ENCODE measurements at places on chromosomes 1 and 21.

DNA sequence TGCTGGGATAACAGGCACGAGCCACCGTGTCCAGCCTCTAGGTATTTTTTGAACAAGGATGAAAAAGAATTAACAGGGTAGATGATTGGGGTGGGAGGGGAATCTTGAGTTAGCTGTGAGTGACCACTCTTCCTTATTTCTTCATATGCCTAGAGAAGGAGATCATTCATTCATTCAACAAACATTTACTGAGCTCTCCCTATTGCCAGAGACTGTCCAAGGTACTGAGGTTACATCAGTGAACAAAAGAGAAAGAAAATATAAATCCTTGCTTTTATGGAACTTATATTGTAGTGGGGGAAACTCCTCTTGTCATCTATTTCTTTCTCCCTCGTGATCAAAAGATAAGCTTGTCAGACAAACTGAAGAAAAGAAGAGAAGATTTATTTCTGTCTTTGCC is 62.9 kb downstream of the S1PR1 start:
- no peak for DNase-seq

- no peak for DNase-seq
These were observed 12.6 kb downstream of the NCMAP start for GRCh38 chr1:24568475-24568874.

GRCh38 chr1:1374589-1374928 is 448 bp downstream of the AURKAIP1 start:
- DNase-seq = no peak

DNA sequence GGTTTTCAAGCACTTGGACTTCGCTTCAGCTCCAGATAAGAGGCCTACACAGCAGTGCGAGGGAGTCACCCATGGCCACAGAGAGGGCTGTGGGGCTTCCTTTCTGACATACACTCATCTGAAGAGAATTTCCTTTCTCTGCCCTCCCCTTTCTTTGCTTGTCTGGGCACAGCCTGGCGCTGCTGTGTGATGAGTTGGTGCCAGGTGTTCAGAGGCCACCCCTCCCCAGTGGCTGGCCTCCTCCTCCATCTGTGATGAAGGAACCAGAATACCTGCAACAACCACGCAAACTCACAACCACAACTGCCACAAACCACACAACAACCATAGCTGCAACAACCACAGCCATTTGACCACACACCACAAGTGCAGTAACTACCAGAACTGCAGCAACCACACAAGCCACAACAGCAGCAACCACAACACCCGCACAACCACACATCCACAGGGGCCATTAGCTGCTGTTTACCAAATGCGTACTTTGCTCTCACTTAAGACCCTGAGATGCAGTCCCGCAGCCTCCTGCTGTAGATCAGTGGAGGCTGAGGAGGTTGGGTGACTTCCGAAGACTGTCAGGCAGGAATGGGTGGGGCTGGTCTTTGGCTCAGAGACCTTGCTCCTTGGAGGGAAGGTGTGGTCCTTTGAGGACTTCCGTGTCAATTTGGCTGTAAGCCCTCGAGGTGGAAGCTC is 71.1 kb downstream of the IER5 start:
- no peak for DNase-seq

- DNase-seq = no peak
These were observed 94.4 kb downstream of the SLC45A1 start for GRCh38 chr1:8412183-8412831.

GRCh38 chr1:155131285-155131684 is 3.6 kb downstream of the EFNA1 start:
- no peak for DNase-seq

DNA sequence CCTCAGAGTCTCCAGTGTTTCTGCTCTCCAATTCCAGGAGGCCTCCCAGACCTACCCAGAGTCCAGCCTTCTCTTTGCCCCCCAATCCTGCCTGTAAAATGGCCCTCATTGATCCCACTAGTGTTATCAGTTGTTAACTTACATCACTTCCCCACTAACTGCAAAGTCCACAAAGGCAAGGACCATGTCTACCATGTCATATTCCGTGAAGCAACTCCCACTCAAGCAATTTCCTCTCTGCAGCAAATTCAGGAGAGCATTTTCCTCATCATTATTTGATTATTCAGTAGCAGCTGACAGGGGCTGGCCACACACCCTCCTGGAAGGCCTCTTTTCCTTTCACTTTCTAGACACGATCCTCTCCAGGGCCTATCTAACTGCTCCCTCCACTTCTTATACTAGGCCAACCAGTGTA is 153.5 kb downstream of the RERE start:
- no peak for DNase-seq

- no peak for DNase-seq
These were observed 22.9 kb downstream of the RRP1 start for GRCh38 chr21:43812139-43812821.

- no peak for DNase-seq
These were observed 36.6 kb downstream of the SRRM1 start for GRCh38 chr1:24679725-24680124.

- no peak for DNase-seq
These were observed 5.9 kb downstream of the NIPAL3 start for GRCh38 chr1:24421502-24421901.

DNA sequence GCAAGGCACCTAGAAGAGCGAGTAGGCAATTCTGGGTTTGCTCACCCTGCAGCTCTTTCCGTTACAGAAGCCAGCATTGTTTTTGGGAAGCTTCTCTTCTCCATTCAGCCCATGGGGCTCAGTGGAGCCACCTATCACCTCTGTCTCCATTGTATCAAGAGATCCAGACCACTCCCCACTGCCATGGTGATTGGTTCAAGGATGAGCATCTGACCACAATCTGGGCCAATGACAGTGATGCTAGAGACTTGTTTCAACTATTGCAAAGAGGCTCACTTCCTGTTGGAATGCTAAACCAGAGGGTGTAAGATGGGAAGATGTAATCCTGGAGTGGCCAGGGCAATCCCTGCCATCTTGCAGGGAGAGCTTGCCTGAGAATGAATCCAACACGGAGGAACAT is 6.6 kb downstream of the SPATA21 start:
- DNase-seq = no peak

DNA sequence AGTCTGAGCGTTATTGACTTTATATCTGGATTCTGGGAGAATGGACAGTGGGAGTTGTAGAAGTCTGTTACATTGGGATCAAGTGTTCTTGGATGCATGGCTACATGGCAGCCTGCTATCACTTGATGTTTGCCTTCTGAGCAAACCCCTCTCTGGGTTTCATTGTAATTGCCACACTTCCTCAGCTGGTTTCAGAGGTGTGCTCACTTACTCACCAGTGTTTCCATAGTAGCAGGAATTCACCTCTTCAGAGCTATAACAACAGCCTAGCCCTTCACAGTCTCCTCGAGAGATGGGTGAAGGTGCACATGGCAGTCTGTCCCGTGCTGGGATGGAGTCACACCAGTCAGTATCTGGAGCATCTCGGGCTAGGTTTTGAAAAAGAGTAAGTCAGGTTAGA is 2.6 kb downstream of the ZP4 start:
- DNase-seq = no peak

- DNase-seq = no peak
These were observed 75.5 kb downstream of the ADAMTS1 start for GRCh38 chr21:26769613-26770188.

- no peak for DNase-seq
These were observed 40.5 kb downstream of the UBE2G2 start for GRCh38 chr21:44761011-44761729.

DNA sequence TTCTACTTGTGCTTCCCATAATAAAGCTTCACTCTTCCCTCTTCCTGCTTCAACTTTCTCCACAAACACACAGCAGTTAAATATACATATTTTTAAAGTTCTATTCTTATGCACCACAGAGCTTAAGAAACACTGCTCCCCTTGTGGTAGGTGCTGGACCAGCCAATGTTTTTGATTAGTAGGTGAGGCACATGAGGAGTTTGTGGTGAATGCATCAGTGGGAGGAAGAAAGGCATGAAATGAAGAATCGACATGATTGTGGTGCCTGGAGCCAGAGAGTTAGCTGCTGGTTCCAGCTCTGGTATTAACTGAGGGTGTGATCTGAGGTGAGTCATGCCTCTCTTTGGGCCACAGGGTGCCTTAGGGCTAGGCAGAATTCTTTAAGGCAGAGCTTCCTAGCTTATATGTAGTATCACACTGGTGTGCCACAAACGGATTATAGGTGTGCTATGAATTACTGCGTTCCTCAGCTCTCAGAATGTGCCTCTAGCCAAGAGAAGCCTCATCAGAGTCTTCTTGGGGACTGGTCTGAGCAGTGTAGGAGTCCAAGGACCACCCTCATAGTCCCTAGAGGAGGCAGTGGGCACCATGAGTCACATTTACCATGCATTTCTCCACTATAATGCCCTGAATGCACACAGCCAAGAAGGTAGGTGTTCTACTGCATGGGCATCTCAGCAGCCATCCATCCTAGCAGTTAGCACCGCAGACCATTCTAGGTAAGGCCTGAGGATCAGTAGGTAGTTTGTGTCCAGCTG is 97.4 kb upstream of the SGIP1 start:
- DNase-seq = no peak

GRCh38 chr1:65309304-65310077 is at the start of gene DNAJC6:
TSS of gene DNAJC6 (plus strand) at chr1:65309543. CDS start at chr1:65309746, 203 bp downstream.
- DNase-seq = no peak

- DNase-seq = no peak
These were observed 115.7 kb upstream of the UBE2U start for GRCh38 chr1:64087768-64088167.

- DNase-seq = no peak
These were observed 45.9 kb downstream of the ARHGEF10L start for GRCh38 chr1:17585266-17585987.

- no peak for DNase-seq
These were observed 710.6 kb downstream of the MRPL39 start for GRCh38 chr21:24896735-24897124.

DNA sequence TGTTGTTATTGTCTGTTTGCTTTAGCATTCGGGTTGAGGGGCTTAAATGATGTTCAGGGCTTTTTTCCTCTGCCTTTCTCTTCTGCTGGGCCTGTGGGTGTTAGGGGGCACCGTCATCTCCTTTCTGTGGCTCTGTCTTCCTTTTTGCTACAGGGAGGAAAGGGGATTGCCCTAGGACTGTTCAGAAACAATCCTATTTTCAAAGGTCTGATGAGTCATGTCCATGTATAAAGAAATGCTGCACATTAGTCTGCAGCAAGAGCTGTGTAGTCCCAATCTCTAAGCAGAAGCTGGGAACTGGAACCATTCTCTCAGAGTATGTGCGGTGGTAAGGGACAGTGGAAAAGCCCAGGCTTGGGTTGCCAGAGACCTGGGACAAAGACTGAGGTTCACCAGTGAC is 462.3 kb downstream of the OMA1 start:
- no peak for DNase-seq

GRCh38 chr1:210726621-210727020 is 397.9 kb downstream of the HHAT start:
- DNase-seq = peak; percentile 2

DNA sequence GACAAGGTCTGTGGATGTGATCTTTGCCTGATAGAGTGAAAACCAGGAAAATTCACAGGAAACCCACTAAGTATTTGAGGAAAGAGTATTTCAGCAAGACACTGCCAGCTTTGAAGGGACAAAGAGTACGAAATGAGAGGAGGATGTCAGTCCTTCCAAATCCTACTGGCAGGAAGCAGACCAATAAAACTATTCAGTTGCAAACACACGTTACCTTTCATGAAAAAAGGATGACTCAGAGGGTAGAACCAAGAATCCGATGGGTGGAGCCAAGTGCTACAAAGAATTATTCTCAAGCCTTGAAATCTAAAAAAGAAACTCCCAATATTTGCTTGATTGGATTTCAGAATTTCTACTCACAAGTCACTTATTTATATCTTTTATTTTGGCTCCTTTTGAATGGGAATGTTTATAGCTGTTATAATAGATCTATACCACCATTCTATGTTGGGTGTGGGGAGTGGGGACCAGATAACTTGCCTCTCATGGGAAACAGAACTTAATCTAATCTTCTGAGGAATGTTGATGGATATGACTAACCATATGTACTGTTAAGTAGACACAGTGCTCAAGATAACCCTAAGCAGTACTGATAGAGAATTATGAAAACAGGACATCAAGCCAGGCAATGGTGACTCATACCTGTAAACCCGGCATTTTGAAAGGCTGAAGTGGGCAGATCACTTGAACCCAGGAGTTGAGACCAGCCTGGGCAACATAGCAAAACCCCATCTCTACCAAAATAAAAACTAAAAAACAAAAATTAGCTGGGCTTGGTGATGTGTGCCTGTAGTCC is 19.3 kb upstream of the HEATR1 start:
- DNase-seq = no peak

DNA sequence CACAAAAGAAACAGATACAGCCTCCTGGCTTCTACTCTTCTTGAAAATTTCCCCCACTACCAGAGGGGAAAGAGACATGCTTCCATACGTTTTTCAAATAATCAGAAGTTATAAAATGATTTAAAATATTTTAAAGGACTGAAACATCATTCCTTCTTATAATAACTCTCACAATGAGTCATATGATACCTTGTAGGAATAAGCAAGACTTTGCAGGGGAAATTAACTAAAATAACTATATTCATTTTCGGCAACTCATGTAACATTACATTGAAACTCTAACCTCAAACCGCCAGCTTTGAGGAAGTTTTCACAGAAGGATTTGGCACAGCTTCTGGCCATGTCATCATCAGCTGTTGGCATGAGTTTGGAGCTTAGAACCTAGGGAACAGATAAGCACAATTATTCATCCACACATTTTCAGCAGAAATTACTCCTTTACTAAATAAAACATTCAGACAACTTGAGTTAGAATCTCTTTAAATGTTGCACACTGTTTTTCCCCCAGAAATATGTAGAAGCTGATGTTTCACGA is 85.9 kb downstream of the USP24 start:
- DNase-seq = no peak

DNA sequence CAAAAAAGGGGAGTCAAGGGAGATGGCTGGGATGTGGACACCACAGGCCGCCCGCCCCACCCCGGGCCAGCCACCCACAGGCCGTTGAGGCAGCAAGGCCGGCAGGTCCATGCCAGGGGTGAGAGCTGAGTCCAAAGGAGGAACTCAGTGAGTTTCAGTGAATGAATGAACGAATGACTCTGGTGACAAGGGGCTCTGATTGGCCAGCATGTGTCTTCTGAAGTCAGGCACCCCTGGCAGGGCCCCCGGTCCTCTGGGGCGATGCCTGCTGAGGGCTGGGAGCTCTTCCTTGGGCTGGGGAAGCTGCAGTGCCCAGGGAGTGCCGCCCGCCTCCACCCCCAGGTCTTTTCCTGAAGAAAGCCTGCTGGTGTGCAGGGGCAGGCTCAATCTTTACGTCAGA is 236.1 kb upstream of the VAMP3 start:
- DNase-seq = no peak

- no peak for DNase-seq
These were observed 6.3 kb downstream of the AP4B1 start for GRCh38 chr1:113898241-113898814.

- peak; percentile 14 for DNase-seq
These were observed 1.9 kb downstream of the ANKRD34A start for GRCh38 chr1:145962157-145963102.

DNA sequence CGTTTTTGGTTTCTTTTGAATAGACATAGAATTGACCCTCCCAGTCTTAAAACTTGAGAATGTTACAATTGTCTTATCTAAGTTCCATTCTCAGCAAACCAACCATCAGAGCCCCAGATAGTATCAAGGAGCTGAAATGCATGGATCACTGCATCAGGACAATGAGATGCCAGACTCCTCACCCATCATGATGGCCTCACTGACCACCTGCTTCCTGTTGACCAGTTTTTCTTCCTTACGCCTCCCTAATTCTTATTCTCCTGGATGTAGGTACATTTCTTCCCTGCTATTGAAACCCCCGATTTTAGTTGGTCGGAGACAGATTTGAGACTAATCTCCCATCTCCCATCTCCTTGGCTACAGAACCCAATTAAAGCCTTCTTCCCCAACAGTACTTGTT is 17.7 kb downstream of the MATN1 start:
- no peak for DNase-seq

Measured in activated naive CD4-positive, alpha-beta T cell (primary cell).